ENCODE measurements at places on chromosomes 2 and 18.

DNA sequence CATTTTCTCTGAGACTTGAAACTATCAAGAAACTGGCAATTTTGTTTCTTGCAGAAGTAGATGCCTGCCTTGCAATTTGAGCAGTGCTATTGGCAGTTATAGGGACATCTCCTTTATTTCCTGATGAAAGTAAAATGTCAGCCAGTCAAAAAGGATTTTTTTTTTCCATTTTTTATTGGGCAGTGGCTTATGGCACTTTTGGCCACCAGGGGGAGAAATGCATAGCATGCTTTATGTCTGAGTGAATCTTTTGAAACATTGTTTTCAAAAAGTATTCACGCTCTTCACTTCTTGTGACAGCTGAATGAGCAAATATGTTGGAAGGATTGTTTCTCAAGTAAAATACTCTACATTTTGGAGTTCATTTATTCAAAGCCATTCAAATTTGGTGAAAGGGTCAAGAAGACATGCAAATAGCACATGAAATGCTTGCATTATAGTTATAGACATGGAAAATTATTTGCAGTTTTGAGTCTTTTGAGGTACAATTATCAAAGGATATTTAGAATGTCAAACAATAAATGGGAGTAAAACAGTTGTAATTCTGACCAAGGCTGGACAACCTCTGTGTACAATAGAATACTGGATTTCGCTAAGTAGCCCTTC is 491.0 kb downstream of the CDH2 start:
- DNase-seq = peak; percentile 45

- DNase-seq = no peak
Measured at GRCh38 chr2:136920652-136921333, 155.4 kb downstream of the THSD7B start.

DNA sequence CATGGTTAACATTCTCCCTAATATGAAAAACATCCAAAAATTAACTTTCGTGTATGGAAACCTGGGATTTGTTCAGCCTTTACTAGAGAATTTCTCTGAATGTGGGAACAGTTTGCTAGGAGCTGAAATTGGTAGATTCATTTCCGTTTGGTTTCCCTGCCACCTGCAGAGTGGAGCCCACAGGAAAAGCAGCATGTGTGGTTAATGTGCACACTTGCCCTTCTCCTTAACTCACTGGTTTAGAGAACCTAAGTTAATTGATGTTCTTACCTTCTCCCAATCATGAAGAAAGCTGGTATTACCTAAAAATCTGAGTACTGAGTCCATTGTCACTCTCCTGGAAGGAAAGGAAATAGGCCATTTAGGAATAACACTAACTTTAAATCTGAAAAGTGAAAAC is 37.6 kb upstream of the ASXL3 start:
- DNase-seq = no peak

- peak; percentile 79 for DNase-seq
Measured at GRCh38 chr2:39913648-39914461, 134.8 kb upstream of the THUMPD2 start.

DNA sequence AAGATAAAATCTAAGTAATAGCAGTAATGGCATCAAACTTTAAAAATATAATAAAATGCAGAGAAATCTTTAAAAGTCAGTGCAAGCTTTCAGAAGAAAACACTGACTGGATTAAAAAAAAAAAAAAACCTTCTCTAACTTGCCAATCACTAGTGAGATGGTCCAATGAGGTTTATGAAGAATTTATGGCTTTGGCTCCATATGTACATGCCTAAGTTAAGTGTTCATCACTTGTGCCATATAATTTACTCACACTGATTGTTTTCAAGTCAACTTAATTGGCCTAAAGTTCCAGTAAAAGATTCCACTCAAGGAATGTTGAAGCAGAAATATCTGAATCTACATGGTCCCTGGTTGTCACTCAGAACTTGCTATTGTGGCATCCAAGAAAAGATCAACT is 40.7 kb upstream of the RAB27B start:
- no peak for DNase-seq

DNA sequence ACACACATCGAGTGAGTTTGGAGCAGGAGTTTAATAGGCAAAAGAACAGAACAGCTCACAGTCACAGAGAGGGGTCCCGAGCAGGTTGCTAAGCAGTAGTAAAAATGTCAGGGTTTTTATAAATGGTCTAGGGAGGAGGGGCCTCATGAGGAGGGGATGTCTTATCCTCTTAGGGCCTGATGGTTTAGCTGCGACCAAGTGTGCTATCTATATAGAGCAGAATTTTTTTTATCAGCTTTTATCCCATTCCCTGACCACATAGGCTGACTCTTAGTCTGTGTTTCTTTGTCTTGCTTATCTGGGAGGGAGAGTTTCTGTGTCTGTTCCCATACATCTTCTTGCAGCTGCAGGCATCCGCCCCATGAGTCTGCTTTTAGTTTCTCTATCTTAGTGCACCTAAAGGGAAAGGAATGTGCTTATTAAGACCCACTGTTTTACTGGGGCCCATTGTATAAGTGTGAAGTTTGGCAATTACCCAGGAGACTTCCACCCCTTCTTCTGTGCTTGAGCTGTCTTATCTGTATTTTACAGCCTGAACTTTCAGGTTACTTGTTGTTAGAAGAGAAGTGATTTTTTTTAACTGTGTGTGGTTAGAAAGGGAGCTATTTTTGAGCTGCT is 30.4 kb upstream of the GMCL1 start:
- no peak for DNase-seq

DNA sequence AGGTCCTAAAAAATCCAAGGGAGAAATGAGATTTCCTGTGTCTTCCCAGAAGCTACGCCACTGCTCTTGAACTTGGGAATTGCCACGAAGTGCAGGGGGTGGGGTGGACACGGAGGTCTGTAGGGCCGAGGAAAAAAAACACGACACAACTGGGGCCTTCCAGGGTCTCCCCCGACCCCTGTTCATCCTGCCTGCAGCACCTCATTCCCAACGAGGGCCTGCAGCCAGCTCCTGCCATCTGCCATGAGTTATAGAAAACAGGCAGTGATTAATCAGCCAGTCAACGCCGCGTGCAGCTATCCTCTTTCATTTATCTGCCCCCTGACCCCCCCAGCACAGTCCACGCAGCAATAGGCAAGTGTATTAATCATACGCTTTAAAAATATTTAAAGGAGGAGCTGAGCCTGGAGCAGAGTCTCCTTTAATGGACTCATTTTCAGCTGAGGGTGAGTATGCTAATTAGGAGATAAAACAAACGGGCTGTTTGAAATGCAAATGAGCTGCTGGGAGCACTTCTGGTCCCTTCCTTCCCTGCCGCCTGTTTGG is 209.9 kb downstream of the TFCP2L1 start:
- DNase-seq = peak; percentile 28

GRCh38 chr18:3593381-3593903 is 143.5 kb downstream of the TGIF1 start:
- peak; percentile 61 for DNase-seq

DNA sequence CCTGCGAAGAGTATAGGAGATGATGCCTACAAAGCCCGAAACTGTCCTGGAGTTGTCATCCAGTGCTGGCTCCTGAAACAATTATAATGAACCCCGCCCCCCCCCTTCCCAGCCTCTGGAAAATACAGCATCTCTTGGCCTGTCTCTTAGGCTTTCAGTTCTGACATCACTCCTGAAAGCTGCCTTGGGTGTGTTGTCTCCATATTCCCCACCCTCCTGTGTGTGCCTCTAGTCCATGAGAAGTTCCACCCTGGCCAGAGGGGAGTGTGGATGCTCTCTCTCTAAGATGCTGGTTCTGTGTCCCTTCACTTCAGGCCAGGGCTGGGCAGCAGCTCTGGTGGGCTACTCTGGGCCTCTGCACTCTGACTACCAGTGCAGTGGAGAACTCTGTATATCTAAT is 58.9 kb upstream of the TGFA start:
- no peak for DNase-seq

DNA sequence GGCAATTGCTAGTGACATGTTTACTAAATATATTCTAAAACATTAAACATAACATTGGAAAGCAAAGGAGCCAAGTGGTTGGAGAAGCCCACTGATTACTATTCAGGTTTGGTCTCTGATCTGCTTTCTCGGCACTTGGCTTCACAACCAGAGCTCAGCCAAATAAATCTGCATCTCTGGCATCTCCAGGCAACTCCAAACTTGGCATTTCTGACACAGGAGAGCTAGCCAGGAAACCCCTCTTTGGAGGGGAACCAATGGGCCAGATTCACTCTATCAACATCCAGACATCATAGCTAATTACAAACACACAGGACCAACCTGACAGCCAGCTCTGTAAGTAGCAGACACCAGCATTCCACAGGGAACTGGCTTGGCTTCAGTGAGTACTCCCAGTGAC is 150.3 kb upstream of the ETAA1 start:
- no peak for DNase-seq

GRCh38 chr2:124530203-124530602 is 505.1 kb downstream of the CNTNAP5 start:
- DNase-seq = no peak

- DNase-seq = no peak
Measured at GRCh38 chr2:171217330-171217729, 56.6 kb upstream of the TLK1 start.

DNA sequence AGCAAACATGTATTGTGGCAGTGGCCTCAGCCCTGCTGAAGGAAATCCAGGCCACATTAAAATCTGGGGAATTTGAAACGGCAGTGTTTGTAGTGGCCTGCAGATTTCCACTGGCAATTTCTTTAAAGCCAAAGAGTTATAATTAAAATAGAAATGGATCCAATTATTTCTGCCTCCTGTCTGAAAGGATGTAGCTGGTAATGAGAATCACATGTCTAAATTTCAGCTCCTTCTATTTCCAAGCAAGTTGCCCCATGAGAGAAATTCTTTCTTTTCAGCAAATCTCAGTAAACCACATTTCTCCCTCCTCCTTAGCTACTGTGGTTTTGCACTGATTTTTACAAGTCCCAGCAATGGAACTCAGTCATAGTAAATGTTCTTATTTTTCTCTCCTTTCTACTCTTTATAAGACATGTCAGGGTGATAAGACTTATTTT is 55.4 kb upstream of the ZNF396 start:
- DNase-seq = no peak

GRCh38 chr2:8437228-8437948 is 244.5 kb upstream of the ID2 start:
- no peak for DNase-seq

DNA sequence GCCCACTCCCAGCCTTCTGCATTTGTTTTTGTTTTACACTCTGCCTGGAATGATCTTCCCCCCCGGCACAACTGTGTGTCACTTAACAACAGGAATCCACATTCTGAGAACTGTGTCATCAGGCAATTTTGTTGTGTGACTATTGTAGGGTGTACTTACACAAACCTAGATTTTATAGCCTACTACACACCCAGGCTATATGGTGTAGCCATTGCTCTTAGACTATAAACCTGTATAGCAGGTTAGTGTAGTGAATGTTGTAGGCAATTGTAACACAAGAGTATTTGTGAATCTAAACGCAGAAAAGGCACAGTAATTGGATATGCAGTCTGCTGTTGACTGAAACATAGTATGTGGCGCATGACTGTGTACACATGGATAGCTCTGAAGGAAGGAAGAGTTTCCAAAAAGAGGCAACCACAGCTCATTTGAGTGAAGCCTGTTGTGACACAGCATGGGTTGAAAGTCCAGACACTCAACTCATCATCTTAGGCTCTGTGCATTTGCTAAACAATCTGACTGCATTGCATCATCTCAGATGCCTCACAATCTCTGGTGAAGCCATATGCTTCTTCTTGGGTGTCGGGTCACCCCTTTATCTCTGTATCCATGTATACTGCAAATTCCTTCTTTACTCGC is 506.6 kb upstream of the SPHKAP start:
- DNase-seq = no peak

DNA sequence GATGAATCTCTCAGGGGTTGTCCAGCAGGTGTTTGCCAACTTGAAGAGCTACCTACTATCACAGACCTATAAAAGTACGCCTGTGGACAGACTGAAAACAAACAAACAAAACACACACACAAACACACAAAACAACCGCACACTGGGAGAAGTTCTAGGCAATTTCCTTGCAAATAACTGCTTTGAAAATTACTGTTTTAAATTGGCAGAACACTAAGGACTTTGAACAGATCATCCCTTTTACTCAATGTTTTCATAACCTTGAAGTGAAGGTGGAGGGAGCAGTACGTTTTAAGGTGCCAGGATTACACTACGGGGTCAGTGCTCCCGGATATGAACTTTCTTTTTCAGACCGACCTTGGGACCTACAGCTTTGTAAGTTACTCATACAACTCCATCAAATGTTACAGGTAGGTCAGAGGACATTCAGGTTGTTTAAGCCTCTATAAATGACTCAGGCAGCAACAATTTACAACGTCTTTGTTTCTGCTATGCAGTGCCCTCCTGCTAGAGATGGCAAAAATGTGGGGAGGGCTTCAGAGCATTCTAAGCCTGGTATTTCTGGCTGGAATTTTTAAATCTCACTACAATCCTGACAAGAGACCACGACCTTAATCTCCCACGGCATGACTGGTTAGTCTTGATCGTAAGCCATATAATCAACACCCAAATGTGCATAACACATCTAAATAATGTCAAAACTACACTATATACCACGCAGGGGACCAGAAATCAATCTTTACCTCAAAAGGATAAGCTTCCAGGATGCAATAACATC is 1.4 kb upstream of the SLC20A1 start:
- no peak for DNase-seq

DNA sequence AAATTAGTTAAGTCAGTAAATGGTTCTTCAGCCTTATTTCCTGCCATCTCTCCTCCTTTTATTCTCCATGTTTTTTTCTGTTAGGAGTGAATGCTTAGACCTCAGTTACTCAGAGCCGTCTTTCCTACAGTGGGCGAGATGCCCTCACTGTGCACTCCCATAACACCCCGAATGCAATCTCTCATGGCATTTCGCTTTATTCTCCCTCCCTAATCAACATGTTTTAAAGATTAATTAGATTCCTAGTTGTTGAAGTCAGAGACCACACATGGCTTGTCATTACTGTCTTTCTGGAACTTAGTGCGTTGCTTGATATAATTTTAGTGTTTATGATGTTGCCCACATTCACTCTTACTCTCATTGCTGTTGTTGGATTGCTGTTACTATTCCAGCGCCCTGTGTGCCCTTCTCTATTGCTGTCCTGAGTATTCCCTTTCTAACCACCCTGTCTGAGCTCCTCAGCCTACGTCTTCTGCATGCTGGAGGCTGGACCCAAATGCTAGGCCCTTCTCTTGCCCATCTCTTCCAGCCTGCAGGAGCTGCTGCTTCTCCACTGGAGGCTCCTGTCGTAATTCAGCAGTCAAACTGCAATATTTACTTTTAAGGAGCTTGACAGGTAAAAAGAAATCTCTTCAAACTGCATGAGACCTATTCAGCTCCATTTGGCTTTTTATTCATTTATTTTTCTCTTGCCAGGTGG is 99.3 kb downstream of the MAP2 start:
- DNase-seq = no peak

DNA sequence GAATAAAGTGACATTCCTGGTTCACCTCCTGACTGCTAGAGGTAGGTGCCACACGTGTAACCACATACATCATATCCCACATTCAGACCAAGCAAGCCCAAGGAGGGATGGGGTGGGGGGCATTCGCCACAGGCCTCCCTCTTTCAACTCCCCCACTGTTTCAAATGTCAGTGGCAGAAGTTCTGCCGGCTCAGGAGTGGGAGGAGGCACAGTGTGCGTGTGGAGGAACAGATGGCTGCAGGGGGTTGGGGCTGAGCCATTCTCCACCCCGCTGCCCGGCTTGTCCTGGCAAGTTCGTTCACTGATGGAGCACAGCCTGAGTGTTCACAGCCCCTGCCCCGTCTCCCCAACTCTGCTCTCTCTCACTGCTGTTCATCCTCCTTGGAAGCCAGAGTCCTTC is 75.4 kb upstream of the TANC1 start:
- no peak for DNase-seq

- DNase-seq = no peak
Measured at GRCh38 chr2:203720915-203721672, 14.7 kb downstream of the CD28 start.
